ENCODE measurements at places on chromosomes 7 and 10.

GRCh38 chr10:44261296-44261695 lies 123.6 kb downstream of the CXCL12 start:
- DNase-seq, result no peak

GRCh38 chr10:108014902-108015177 lies 850.3 kb upstream of the SORCS1 start:
- no peak for DNase-seq

GRCh38 chr10:36621346-36621745 lies 504.1 kb upstream of the ANKRD30A start:
- no peak for DNase-seq

GRCh38 chr10:62915158-62915557 lies 99.0 kb upstream of the EGR2 start:
- no peak for DNase-seq

DNA sequence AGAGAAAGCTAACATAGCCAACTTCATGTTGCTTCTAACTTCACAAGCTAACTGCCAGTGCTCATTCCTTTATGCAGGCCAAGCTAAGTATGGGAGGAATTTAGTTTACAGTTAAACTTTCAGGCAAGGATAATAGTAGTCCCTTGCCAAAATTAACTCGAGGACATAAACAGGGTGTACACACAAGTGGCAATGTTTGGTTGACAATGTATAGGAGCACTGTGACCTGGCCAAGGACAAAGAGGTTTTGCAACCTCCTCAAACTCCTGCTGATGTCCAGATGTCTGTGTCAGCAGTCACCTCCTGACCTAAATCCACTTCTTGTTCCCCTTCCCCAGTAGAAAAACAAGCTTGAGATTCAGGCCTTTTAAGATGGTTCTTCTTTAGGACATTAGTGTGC lies 494.6 kb upstream of the KLF6 start:
- DNase-seq, result no peak

DNA sequence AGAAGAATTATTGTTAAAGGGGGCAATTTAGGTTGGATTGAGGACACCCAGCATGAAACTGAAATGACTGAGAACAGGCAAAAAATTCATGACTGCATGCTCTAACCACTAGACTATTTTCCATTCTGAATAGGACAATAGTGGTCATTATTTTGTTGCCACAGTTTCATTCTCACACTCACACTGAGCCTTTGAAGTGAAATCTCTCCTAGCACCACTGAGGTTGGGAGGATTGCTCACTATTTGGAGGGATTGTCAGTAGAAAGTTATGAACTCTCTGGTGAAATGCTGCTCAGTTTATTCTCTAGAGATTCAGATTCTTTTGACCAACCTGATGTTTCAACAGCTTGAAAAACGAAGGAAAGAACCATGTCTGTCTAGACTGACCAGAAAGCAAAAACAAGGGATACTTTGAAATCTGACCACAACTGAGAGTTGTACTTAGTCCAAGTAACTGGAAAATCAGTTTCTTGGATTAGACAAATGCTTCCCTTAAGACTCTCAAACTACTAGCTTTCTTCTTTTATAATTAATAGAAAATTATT lies 191.2 kb downstream of the DYNC1I1 start:
- DNase-seq, result no peak

DNA sequence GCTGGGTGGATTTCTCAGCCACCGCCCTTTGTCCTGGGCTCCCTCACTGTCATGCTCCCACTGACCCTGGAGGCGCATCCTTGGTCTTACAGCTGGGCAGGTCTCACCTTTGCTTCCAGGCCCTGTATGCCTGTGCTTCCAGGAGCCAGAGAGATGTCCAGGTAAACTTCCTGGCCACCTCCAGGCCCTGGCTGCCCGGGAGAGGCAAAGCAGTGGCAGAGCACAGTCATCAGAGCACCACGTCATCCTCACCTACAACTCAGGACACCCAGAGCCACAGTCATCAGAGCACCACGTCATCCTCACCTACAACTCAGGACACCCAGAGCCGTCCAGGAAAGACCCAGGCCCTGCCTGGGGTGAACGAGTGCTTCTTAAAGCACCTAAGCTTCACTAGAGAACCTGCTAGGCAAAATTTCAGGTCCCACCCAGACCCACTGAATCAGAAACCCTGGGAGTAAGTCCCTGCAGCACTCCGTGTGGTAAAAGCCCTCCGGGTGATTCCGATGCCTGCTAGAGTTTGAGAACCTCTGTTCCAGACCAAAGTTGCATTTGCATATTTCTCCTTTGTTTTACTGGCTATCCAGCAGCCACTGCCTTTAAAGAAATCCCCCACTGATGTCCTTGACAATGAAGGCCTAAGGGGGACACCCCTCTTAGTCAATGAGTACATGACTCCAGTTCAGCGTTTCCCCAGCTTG lies 62.3 kb downstream of the DLG5 start:
- DNase-seq, result no peak

GRCh38 chr10:68125772-68126171 lies 16.5 kb downstream of the MYPN start:
- DNase-seq, result no peak

DNA sequence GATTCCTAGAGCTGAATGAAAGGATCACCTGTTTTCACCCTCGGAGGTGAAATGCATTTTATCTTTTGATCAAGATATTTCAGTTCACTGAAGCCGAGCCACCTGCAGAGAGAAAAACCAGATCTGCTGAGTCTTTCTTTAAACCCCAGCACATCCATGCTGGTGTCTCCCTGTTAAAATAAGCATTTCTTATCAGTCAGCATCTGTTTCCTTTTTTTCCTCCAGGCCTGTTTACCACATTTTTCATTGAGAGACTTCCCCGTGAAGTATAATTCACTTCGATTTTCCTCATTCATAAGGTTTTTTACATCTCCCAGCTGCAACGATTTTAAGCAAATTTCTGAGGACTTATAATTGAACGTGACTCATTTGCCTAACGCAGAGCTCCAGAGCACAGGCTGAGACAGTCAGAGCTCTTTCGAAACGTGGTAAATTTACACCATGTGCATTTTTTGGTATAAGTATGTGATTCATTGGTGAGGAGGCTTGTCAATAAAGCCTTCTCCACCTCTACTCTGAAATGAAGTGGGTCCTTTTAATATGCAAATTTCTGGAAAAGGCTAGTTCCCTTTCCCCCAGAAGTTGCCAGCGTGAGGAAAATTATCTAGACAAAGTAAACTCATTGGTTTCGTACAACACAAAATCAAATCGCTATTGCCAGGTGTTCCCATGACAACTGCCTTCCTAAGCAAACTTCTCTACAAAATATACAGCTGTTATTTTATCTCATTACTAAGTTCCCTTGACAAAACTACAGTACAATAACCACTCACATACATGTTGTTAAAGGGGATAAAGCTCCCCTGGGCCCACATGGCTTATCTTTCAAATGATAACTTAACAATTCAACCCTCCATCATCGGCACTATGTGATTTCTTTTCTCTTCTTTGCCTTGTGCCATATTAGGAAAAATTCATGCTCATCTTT lies 374.8 kb upstream of the AKR1E2 start:
- DNase-seq, result no peak

GRCh38 chr10:52706332-52707070 lies 66.1 kb downstream of the MBL2 start:
- DNase-seq, result no peak
